NCI-H510A (cell line): ENCODE measurements at places on chromosomes 2 and 18.

- no peak for DNase-seq
Observed at GRCh38 chr2:202989749-202990148, 24.9 kb upstream of the NBEAL1 start.

DNA sequence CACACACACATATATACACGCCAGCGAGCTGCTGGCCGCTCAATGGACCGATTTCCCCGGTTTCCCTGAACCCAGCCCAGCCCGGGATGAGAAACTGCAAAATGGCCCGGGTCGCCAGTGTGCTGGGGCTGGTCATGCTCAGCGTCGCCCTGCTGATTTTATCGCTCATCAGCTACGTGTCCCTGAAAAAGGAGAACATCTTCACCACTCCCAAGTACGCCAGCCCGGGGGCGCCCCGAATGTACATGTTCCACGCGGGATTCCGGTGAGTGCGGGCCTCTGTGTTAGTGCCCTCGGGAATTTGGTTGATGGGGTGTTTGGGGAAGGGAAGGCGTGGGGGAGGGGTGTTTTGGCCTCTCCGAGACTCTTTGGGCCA lies 392 bp downstream of the ST8SIA3 start:
- DNase-seq, result peak; percentile 25

GRCh38 chr2:32993005-32993539 lies 46.3 kb downstream of the LTBP1 start:
- no peak for DNase-seq

DNA sequence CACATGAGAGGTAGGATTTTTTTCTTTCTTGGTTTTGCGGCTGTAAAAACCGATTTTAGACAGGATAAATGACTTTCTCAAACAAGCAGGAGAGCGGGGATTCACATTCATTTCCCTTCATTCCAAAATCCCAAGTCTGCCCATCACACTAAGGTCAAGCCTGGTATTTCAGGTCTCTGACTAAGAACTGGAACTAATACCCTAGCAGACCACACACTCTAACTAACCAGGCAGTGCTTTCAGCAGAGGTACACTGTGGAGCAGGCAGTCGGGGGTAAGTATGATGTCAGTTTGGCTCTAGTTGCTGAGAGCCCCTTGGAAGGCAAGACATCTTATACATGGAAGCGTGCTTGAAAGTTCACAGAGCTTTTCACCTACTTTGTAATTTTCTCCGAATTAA lies 128.1 kb upstream of the LHCGR start:
- DNase-seq, result no peak

GRCh38 chr18:64806232-64806631 lies 657.3 kb upstream of the LINC00305 start:
- DNase-seq, result no peak

GRCh38 chr18:21745231-21745630 lies 4.6 kb downstream of the MIB1 start:
- DNase-seq, result no peak

DNA sequence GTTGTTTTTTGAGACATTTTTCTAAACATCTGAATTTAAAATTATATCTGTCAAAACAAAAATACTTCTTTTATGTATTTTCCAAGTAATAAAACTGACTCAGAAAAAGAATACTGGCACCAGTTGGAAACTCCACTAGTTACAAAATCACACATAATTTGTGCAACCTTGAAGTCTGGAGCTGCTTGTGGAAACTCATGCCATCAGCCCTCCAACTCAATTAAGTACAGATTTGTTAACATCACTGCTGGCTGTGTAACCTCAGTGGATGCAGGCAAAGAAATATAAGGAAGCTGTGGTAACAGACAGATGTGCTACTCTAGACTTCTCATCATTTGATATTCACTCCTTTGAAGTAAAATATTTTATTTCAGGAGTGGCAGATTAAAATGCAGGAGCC lies 30.0 kb upstream of the RAPH1 start:
- DNase-seq, result no peak

GRCh38 chr2:159088906-159089305 lies 120.5 kb downstream of the TANC1 start:
- no peak for DNase-seq

- no peak for DNase-seq
Observed at GRCh38 chr2:45030553-45030952, 21.3 kb upstream of the SIX2 start.

- peak; percentile 5 for DNase-seq
Observed at GRCh38 chr2:50777954-50778353, 254.0 kb downstream of the NRXN1 start.

DNA sequence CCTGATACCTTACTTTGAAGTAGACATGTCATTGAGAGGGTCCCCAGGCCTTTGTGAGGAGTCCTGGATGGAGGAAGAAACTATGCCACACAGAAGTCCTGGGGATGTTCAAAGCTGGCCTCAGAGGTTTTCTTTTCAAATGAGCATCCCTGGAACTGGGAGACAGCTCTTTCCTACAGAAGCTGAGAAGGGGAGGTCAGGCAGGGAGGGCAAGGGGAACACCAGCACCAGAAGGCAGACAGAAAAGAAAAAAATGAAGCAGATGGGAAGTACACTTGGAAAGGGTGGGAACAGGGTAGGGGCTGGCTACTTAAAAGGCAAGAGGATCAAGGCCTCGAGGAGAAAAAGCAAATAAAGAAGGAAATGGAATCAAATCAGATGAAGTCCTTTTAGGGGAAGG lies 120.0 kb downstream of the FMNL2 start:
- no peak for DNase-seq

- no peak for DNase-seq
Observed at GRCh38 chr2:45435316-45435715, 175.8 kb downstream of the SRBD1 start.

GRCh38 chr2:105872142-105872728 lies 127.5 kb downstream of the NCK2 start:
- no peak for DNase-seq

- no peak for DNase-seq
Observed at GRCh38 chr2:48315896-48316194, 214.1 kb upstream of the STON1 start.

GRCh38 chr18:54150226-54150625 lies 74.2 kb downstream of the MBD2 start:
- peak; percentile 39 for DNase-seq

GRCh38 chr2:112474844-112475486 lies 7.0 kb upstream of the TTL start:
- no peak for DNase-seq

DNA sequence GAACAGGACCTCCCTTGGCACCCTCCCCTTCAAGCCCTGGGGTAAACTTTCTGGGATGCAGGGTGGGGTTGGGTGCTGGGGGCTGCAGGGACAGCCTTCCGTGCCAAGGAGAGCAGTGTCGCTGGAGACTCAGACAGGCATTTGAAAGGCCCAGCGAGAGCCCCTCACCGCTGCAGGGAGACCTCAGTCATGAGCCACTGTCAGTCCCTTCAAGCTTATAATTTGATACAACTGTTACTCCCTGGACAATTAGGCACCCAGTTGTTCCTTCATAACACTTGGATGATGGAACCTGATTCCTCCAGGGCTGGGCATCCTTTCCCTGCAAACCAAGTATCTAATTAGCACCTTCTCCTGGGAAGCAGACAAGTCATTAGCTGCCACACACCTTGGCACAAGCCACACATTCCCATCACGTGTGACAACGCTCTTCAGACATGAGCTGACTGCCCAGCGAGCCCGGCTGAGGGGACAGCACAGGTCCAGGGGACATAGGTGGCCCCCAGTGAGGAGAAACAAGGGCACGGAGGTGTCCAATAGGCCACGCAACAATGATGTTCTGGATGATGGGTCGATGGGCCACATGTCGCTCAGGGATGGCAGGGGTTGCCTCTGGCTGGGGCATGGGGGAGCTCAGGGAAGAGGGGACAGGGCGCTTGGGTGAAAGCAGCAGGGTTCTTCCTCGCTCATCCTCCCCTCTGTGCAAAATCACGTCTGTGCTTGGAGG lies 59.6 kb downstream of the KCNF1 start:
- DNase-seq, result no peak

DNA sequence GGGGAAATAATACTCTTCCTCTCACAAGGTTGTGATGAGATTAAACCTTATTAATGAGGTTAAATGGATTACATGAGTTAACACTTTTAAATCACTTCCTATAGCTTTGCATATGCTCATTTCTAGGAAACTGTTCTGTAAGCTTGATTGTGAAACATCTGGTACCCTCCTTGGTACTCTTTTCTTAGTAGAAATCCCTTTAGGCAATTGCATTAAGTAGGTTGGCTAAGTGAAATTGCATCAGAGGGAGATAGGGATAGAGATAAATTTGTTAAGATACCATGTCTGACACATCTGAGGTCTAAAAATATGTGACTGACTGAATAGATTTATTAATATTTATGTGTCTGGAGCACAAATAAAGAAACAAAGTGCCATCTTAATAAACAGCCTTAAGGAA lies 275.9 kb upstream of the MAP2 start:
- DNase-seq, result no peak

DNA sequence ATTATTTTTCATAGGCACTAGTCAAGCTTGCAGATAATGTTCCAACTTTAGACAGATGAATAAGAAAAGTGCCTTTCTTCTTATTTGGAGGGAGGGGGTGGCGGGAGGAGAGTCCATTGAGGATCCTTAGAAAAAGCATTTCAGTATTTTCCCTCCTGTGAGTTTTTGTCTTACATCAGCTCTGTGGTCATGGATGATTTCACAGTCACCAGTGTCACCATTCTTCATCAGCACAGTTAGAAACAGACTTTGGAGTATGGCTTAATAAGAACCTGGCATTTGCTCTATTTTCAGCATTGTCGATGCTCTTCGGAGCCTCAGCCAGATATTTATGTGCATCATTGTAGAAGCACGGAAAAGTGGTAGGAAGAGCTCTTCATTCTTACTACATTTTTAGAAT lies 70.1 kb downstream of the SLC39A10 start:
- no peak for DNase-seq
